Epithelial cell of esophagus (primary cell): ENCODE measurements at places on chromosomes 7 and 10.

DNA sequence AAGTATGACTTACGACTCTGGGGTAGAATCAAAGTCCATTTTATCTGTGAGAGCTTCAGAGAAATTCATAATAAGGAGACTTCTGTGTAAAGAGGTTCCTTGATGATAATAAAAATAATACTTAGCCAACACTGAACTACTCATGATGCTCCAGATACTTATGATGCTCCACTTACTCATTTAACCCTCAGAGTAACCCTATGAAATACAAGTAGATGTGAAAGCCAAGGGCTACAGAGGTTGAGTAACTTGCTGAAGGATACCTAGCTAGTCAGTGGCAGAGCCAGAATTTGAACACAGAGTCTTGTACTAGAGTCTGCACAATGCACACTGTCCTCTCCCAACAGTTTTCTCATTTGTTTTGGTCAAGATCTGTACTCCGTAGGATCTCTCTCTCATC is 89.5 kb downstream of the HECW1 start:
- DNase-seq, result peak; percentile 41

- no peak for DNase-seq
Observed at GRCh38 chr10:121914661-121915060, 13.2 kb downstream of the ATE1 start.

DNA sequence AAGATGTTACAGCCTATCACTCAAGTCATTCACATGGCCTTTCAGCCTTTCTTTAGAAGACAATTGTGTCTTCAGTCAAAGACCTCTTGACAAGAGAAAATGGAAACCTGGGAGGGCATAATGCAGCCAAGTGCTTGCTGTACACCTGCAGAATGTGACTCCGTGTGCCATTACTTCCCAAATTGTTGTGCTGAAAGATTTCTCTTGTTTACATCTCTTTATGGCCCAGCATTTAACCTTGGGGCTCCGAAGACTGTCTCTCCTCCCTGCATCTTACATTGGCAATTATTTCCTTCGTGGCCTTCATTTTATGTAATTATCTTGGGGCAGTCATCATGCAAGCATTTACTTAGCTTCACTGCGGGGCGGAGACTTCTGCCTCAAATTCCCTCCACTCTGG is 287.0 kb downstream of the TCF7L2 start:
- DNase-seq, result no peak

GRCh38 chr7:117154721-117155120 is 168.1 kb downstream of the WNT2 start:
- no peak for DNase-seq

DNA sequence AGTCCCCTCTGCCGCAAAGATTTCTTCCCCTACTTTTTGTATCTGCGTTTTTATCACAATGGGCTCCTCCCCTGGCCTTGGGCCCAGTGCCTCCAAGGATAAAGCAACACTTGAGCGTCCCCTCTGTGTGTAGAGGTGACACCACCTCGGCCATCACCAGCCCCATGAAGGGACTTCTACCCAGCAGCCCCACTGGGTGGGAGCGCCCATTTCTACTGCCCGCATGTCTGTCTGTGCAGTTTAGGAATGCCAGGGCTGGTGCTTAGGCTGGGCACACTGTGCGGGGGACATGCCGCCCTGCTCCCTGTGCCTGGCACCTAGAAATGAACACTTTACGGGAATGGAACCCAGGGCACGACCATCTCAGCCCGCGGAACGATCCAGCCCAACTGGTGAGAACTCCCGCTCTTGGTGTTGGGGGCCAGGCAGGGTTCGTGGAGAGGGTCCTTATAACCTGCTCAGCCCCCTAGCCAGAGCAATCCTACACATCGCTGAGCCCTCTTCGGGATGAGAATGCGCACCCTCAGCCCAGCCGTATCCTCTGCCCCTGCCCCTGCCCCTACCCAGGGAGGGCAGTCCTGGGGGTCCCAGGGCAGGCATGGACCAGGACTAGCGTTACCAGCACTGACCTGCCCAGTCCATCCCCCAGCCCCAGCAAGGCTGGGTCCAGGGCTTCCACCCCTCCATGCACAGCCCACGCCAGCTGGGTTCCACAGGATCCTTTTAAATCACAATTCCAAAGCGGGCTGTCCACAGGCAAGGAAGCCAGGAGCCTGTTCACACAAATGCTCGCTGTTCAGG is 12.8 kb downstream of the CRYGN start:
- DNase-seq, result no peak

- no peak for DNase-seq
Observed at GRCh38 chr10:88620441-88620840, 33.9 kb downstream of the LIPJ start.

DNA sequence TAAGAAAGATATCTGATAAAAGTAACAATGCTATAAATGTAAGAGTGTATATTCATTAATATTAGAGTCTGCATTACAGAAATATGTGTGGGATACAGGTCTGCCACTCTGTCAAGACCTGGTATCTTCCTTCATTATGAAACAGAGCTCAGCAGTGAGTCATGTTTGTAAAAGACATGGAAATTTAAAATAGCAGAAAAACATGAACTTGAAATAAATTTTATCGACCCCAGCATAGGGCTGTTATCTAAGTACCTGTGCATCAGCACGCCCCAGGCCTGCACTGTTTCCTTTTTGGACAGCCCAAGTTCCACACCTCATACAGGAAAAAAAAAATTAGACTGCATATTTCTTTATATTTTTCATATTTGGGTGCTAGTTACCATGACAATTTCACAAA is 58.0 kb upstream of the ZPBP start:
- no peak for DNase-seq

GRCh38 chr10:639751-640672 is 49.5 kb downstream of the DIP2C start:
- no peak for DNase-seq

GRCh38 chr7:102284399-102284798 is 2.3 kb upstream of the SH2B2 start:
- no peak for DNase-seq

DNA sequence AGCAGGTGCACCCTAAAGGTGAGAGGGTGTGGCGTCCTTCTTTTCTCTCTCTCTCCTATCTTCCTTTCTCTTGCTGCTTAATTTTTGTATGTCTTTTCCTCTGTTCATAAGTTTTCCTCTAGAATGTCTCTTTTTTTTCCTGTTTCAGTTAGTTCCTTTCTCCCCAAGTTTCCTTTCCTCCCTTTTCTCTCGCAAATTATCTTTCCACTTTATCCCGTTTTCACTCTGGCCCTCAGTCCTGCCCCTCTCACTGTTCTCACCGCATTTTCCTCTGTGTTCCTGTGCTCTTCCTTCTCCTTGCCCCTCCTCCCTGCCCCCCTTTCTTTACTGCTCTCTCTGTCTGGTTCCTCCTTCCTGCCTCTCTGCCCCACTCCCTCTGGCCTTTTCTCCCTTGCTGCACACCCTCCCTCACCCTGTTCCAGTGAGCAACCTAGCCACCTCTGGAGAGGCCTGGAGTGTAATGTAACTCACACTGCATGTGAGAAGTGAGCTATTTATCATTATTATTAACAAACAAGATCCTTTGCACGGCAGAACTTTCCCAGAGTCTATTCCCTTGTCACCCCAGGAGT is 158.5 kb downstream of the C10orf105 start:
- no peak for DNase-seq

DNA sequence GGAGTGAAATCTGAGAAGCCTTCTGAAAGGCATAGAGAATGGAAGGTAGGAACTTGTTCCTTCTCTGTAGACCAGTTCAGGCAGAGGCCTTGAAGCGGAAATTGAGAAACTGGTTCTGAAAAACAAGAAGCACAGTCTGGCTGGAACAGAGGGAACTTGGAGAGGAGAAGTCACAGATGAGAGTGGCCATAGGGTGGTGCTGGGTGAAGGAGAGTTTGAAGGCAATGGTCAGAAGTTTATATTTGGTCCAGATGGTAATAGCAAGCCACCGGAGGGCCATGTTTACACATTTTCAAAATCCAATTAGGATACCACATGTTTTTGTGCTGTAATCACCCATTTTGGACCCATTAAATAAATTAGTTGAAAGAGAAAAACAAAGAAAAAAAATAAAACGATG is 692.5 kb downstream of the INHBA start:
- DNase-seq, result peak; percentile 39

DNA sequence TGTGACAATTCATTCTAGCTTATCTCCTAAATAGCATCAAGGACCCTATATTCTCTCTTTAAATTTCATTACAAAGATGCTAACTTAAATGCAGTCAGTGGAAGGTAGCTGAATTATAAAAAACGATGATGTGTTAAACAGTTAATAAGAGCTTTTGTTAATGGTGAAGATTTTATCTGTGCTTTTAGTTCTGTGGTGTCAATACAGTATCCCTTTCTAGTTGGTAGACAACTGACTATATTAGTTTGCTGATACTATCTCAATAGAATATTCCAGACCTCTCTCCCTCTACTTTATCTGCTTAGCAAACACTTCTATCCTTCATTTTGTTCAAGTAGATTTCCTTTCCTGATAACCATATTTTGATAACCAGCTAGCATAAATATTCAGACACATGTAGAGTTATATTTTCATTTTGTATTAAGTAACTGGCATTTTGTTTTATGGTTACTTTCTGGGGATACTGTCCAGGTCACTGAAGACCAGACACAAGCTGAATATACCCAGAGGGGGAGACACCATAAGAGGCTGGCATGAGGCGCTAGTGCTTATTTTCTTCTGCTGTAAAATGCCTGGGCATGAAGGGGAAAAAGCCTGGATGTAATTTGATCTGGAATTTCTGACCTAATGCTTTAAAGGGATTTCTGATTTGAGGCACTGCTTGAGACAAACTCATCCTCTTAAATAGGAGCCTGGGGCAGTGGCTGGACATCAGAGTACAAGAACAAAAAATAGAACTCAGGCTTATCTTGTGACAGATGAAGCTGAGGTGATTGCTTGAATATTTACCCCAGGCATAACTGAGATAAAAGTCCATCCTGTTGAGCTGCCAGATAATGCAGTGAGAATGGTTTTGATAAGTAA is 197.5 kb downstream of the MALRD1 start:
- no peak for DNase-seq

DNA sequence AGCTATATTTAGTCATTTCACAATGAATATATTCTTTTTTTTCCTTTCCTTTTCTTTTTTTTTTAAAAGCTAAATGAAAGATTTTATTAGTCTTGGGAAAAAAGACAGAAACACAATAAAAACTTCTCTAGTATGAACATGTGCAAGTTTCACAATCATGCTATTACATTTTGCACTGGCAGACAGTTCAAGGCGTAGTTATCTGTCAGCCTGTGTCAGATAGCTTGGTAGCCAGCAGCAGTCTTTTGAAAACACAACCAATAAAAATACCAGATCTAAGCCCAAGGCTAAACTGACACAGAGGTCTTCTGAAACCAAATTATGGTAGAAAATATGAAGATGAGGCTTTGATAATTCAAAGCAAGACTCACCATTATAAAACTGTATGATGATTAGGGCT is 205.8 kb upstream of the TEX47 start:
- DNase-seq, result no peak

- DNase-seq, result peak; percentile 60
Observed at GRCh38 chr7:95527033-95527775, 41.5 kb downstream of the ASB4 start.

DNA sequence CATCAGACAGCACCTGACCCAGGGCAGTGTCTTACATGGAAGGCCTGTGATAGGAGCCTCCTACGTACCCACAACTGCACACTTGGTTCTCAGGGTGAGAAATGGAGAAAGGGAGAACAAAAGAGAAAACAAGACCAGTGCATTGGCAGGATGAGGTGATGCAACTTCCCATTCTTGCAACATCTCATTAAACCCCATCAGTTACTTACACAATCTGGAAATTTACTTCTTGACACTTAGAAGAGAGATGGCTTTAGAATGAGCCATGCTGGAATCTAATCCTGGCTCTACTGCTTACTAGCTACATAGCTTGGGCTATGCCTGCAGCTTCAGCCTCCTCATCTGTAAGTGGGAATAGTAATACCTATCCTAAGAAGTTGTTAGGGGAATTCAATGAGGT is 391.7 kb downstream of the KCNMA1 start:
- peak; percentile 87 for DNase-seq

DNA sequence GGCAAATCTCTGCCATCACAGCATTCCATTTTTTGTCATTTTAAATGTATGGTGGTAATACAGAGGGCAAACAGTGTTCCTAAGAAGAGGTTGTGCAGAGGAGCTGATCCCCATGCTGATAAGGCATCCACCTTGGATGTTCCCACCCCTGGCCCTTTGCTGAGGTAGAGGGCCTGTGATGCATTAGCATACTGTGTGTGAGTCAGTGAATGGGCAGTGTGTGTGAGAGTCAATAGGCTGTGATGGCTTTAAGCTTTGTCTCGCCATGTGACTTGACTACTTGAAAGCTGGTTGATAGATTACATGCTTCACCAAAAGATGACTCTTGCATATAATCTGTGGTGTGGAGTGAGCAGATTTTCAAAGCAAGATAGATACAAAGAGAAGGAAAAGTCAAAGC is 81.3 kb downstream of the INSYN2A start:
- no peak for DNase-seq

DNA sequence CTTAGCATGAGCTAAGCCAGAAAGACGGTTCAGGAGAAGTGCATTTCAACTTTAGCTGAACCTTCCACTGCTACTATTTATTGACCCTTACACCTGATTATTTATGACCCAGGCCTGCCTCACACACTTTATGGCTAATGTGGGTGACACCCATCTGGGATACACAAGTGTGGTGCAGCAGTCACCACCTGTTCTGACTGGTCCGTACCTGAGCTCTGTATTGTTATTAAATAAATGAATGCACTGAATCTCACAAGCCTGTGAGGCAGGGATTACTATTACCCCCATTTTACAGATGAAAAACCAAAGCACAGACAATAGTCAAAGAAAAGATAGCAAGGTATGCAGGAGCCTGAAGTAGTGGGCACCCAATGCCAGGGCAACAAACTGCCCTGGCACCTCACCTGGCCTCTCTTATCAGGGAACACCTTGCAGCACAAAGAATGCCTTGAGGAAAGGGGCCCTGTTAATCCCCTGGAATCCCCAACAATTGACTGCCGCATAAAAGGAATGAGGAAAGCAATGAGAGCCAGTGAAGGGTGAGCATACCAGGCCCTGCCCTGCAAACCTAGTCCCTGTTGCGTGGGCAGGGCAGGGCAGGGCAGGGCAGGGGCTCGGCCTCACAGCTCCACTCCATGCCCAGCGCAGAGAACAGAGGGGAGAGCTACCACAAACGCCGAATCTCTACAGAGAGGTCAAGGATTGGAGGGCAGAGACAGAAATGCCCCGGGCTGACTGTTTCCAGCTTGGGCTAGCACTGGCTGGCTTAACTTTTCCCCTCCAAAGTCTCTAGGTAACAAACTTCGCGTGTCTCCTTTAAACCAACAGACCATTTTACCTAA is 1.3 kb downstream of the ANXA11 start:
- DNase-seq, result peak; percentile 70
